ENCODE measurements at places on chromosomes 5 and 9.
A peak's percentile ranks its signal among the peaks of the same experiment; 100 is the strongest.

DNA sequence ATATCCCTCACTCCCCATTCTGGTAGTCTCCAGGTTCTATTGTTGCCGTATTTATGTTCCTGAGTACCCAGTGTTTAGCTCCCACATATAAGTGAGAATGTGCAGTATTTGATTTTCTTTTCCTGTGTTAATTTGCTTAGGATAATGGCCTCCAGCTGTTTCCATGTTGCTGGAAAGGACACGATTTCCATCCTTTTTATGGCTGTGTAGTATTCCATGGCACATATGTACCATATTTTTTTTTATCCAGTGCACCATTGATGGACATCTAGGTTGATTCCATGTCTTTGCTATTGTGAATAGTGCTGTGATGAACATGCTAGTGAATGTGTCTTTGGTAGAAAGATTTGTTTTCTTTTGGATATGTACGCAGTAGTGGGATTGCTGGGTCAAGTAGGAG lies 98.2 kb downstream of the NNT start:
- no peak for DNase-seq

DNA sequence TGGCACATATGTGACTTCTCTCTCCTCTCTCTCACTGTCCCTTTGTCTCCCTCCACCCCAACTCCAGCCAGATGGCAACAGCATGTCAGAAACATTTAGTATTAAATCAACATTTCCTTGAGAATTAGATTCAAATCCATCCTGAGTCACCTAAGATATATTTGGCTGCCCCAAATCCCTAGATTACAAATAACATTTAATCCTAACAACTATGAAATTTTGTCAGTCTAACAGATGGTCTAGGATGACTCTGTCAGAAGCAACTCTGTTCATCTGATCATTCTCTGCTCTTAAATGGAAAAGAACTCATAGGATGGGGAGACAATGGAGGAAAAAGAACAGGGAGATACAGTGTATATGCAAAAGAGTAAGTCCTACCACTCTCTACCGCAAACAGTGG lies 201.2 kb downstream of the TSSK1B start:
- no peak for DNase-seq

- no peak for DNase-seq
Measured at GRCh38 chr5:89968958-89969381, 440.6 kb downstream of the CETN3 start.

GRCh38 chr9:26650325-26650724 lies 242.3 kb downstream of the CAAP1 start:
- DNase-seq, result no peak

DNA sequence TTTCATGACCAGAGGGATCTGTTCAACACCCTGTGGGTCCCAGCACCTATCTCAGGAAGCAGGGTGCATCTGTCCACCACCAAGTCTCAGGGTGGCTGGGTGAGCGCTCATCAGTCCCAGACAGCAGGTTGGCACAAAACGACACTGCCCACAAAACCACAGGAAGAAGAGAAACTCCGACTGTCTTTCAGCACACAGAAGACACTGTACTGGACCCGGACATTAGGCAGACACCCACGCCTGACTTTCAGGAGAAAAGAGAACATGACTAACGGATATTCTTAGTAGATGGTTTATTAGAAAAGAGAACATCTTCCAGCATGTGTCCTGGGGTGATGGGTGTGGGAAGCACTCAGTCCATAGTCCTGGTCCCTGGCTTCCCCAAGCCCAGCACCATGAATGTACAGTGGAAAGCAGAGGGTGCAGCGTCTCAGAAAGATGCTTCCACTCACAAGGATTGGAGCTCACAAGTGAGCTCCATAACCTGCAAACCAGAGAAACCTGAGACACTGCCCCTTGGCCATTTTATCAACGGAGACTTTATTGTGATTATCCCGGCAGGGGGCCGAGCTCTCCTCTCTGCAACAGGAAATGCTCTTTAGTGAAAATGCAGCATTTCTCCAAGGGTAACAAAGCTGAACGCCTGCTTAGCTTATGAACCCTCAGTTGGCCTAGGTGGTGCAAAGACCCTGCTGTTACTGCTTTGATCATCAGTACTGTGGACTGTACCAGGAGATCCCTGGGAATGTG lies 35.8 kb upstream of the LCP2 start:
- peak; percentile 47 for DNase-seq

- no peak for DNase-seq
Measured at GRCh38 chr9:84402517-84402916, 62.0 kb upstream of the SLC28A3 start.
